ENCODE measurements at places on chromosomes 12 and 14. TPM values are rescaled to one million over a fixed set of nuclear protein-coding genes. Genes with fewer than 3 reads are reported as not detected.

The AICDA gene
- polyA plus RNA-seq: not detected

GRCh38 chr12:49684310-49684854 is 22.8 kb downstream of the FMNL3 start:
- DNase-seq: no peak

DNA sequence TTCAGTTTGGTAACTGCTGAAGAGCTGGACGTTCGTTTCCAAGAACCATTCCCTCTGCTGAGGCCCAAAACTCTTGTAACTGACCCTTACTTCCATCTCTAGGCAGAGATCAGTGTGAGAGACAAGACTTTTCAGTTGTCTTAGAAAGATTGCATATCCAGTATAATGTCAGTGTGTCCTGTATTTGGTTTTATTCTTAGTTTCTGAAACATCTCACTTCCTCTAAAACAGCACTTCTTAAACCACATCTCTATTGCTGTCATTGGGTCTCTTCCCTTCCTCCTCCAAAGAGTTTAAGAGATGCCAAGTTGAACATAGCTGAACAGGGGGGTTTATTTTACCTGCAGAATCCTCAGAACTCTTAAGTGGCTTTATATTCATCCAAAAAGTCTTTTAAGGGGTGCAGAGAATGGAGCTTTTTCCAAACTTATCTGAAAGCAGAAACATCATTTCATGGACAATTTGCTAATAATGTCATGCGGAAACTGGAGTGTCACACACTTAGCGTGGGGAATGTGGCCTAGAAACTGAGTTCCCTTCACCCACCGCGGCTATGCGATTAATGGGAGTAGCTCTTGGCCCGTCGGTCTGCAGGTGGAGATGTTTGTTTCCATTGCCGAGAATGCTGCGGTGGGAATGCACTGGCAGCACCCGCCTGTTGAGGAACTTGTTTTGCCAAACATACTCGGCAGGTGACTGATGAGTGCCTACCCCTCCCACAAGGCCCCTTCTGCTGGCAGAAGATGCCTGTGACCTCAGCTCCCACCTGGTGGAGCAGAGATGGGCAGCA is 148.2 kb downstream of the ADGRD1 start:
- no peak for DNase-seq

- peak; percentile 58 for DNase-seq
Observed at GRCh38 chr12:24909667-24910066, 39.2 kb downstream of the BCAT1 start.

The ASCL1 gene
- polyA plus RNA-seq: not detected

DNA sequence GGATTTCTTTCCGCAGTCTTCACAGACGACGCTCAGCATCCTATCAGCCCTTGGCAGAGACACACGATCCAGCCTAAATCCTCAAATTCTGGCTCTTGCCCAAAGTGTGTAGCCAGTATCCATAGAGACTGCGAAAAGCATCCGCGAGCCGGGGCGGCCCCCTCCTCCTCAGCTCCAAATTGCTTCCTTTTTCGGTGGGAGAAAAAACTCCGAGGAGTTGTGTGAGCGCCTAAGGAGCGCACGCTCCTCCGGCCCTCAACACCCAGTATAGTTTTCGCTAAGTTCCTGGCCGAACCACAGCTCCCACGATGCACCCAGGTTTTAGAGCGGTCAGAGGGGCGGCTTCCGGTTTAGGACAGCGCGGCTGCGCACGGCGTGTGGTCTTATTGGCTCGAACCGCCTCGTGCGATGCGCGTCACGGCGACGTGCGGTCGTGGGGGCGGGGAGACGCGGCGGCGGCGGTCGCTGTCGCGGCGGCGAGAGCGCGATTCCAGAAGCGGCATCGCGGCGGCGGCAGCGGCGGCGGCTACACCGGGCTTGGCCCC is at the start of gene ADIPOR2:
ADIPOR2 (plus strand) TSS at position 493 of the 545 bp plus-strand sequence. CDS start 63,274 bp downstream, outside the sequence.
- DNase-seq: peak; percentile 98

DNA sequence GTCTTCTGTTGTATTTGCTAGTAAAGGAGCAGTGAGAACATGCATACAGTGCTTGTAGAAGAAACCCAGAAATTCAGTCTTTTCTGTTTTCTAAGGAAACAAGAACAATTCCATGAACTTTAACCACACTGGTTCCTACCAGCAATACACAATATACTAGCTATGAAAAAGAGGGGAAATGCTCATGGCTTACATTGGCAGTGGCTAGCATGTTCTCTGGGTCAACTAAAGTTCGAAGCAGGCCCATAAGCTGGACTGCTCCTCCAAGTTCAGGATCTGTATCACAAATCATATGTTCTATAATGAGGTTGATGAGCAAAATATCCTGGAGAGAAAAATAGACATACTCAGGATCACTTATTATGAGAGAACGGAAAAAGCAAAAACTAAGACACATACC is 37.1 kb downstream of the PPP4R3A start:
- no peak for DNase-seq

The KLHL33 gene
- 0.68 TPM for polyA plus RNA-seq

The RHEBL1 gene
- polyA plus RNA-seq: 0.59 TPM

The PDZRN4 gene
- 0.48 TPM for polyA plus RNA-seq

Measured in right cardiac atrium (tissue), 5 donors.